ENCODE measurements at places on chromosomes 4 and X.

- DNase-seq: no peak
Measured at GRCh38 chrX:39893417-39894338, 204.1 kb downstream of the BCOR start.

DNA sequence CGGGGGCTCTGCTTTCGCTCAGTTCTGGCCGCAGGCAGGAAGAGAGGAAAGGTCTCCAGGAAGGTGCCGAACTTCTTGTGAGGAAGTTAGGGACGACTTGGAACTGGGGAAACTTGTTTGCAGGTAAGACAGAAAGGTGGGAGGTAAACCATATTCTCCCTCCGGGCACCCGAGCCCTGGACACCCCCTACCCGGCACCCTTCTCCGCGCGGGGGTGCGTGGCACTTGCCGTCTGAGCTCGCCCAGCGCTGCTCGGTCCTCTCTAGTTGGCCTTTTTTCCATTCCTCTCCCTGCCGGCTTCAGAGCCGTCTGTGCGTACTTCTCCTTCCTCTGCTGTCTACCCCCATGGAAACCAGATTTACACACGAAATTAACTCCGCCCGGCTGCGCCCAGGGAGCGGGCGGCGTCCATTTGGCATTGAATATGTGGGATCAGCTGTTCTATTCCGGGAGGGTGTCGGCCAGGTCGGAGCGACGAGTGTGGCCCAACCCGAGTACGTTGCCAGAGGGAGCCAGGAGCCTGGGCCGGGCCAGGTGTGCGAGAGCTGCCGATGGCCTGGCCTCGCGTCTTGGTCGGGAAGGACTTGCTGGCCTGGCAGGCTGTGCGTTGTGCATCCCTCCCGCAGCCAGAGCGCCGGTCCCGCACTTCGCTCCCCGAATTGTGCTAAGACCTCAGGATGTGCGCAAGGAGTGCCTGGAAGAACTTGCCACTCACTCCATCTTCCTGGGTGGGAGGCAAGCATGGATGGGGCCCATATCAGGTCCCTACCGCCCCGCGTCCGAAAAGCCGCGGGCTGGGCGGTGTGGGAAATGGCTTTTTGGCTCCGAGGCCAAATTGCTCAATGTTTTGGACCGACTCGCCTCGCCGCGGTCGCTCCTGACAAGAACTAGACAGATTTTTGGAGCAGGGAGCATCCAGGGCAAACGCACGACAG, 1.7 kb downstream of the PDGFRA start:
- DNase-seq: peak; percentile 75

DNA sequence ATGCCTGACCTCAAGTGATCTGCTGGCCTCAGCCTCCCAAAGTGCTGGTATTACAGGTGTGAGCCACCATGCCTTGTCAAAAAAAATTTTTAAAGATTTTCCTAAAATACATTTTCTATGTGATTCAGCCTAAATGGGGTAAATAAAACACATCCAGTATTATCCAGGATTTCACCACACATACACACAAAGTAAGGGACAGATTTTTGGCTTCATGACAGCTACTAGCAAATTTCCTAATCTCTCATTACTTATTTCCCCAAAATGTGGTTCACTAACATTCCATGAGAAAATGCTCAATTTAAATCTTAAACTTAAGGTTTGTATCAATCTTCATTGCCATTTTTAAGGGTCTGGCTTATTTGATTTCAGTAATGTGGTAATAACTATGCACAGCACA, 348.5 kb upstream of the INTU start:
- no peak for DNase-seq

GRCh38 chrX:12423346-12423745, 285.1 kb downstream of the FRMPD4 start:
- no peak for DNase-seq

- DNase-seq: no peak
Measured at GRCh38 chr4:6925357-6925836, 15.8 kb downstream of the TBC1D14 start.
